T-helper 22 cell (primary cell): ENCODE measurements at places on chromosomes 4 and X.

GRCh38 chrX:15405846-15406245 lies 21.6 kb upstream of the VEGFD start:
- no peak for DNase-seq

DNA sequence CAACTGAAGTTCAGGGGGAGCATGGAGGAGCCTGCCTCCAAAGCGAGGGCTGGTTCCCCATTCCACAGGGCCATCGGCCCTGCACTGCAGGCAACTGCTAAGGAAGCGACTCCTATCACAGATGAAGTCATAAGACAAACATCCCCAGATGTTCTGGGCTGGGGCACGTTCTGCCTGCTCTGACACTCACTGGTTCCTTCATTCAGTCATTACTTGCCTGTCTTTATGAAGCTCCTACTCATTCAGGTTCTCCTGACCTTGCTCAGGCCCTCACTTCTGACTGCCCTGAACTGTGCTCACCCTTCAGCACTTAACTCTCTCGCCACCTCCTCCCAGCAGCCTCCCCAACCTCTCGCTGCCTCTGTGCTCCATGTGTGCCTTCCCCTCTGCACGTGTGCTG lies 2.5 kb upstream of the SLC2A9 start:
- no peak for DNase-seq

- no peak for DNase-seq
Observed at GRCh38 chrX:107571296-107571998, 56.9 kb upstream of the PRPS1 start.

DNA sequence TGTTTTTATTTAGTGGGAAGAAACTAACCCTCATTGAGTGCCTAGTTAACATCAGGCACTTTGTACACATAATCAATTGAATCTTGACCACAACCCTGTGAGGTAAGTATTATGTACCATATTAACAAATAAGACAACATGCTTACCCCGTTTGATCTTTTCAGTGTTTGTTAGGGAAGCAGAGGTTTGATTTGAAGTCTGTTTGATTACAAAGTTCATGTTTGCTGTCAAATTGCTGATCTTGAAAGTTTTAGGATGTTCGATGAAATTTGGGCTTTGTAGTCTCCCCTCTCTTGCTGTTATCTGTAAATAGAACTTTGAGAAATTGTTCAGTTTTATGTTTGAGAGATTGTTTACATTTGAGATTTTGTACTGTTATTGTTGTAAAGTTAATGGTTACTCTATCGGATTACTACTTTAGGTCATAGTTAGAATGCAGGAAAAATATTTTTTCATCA lies 13.4 kb upstream of the ADH4 start:
- no peak for DNase-seq

DNA sequence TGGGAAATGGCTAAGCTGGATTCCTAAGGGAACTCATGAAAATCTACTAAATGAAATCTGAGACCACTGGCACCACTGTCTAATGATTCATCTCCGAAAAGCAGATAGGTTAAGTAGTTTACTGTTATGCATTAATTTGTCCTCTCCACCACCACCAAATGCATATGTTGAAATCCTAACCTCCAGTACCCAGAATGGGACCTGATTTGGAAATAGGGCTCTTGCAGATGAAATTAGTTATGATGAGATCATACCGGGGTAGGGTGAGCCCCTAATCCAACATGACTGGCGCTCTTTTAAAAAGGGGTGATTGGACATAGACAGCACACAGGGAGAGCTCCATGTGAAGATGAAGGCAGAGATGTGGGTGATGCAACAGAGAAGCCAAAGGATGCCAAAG lies 124.9 kb upstream of the GUCY1A1 start:
- no peak for DNase-seq

GRCh38 chrX:101550362-101550750 lies at the start of gene ARMCX1:
TSS of gene ARMCX1 (plus strand) at chrX:101550547. CDS start at chrX:101552931, 2,384 bp downstream.
- DNase-seq, result no peak

DNA sequence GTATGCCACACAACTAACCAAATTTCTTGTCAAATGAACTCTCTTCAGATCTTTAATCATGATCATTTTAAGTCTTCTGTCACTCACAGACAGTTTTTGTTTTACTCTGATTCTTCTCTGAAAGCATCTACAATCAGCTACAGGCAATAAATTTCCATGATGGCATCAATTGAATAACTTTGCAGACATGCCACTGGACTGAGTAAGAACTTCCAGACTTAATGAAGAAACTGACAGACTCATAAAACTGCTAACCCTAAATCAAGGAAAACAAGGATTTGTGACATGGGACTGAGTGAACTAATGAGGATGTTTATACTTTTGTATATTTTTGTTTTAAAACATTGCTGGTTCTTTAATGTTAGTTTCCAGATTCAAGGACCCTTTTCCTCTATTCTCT lies 5.5 kb upstream of the PPP1R2C start:
- no peak for DNase-seq

- DNase-seq, result no peak
Observed at GRCh38 chrX:10474510-10474909, 145.9 kb downstream of the MID1 start.

- DNase-seq, result no peak
Observed at GRCh38 chr4:123083646-123084045, 161.2 kb upstream of the NUDT6 start.

DNA sequence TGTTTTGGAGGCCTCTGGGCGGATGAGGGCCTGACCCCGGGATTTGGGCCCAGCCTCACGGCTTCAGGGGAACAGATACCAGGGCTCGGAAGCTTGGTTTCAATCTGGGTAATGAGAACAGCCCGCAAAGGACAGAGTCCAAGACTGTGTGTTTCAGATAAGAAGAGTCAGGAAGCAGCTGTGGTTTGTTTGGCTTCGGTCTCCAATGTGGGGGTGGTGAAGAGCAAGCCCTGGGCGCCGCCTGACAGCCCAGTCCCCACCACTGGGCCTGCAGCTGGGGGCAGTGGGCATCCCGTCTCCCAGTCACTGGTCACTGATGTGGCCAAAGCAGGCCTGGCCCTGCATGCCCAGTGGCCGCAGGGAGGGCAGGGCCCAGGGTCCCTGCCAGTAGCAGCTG lies 9.1 kb downstream of the WFS1 start:
- no peak for DNase-seq

GRCh38 chr4:83473966-83474365 lies 10.9 kb downstream of the ABRAXAS1 start:
- no peak for DNase-seq

GRCh38 chr4:3267576-3268394 lies 18.8 kb downstream of the MSANTD1 start:
- no peak for DNase-seq

GRCh38 chr4:153189016-153189801 lies 15.0 kb upstream of the TRIM2 start:
- no peak for DNase-seq

DNA sequence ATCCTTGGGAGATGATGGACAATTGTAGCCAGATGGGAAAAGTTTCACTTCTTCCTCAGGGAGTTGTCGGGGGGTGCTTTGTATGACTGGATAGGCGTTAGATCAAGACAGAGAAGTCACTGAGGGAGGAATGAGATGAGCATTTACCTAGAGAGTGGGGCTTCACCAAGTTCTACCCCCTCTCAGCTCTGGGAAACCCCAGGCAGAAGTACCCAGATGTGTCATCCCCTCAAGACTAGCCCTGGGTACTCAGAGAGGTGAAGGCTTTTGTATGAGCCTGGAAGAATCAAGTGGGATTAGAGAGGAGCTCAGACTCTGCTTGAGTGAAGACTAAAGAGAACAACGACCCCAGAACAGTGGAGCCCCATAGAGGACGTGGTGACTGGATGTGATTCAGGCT lies 1.9 kb downstream of the MAGEB1 start:
- DNase-seq, result no peak

- DNase-seq, result no peak
Observed at GRCh38 chrX:67718926-67719325, 175.1 kb downstream of the AR start.

GRCh38 chr4:2255501-2256155 lies 6.3 kb downstream of the MXD4 start:
- no peak for DNase-seq

- no peak for DNase-seq
Observed at GRCh38 chr4:112381996-112382692, 85.0 kb downstream of the ALPK1 start.

GRCh38 chr4:21420166-21420565 lies 528.4 kb downstream of the KCNIP4 start:
- DNase-seq, result no peak

DNA sequence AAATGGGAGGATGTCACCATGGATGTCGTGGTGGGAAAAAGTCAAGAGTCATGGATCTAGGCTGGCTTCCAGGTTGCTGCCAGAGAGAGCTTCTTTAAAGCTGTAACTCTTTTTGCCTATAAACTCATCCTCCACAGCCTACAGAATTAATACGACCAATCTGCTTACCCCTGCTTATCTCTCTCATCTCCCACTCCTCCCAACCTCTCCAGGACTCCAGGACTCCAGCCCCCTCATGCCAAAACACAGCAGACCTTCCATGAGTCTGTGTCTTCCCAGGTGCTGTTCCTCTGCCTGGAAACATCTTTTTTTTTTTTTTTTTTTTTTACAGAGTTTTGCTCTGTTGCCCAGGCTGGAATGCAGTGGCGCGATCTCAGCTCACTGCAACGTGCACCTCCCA lies 15.3 kb upstream of the SLC10A4 start:
- DNase-seq, result no peak

- no peak for DNase-seq
Observed at GRCh38 chr4:94419956-94420355, 31.8 kb upstream of the PDLIM5 start.

GRCh38 chr4:115851918-115852766 lies 738.7 kb upstream of the NDST4 start:
- no peak for DNase-seq

- DNase-seq, result no peak
Observed at GRCh38 chr4:177302371-177303100, 7.1 kb upstream of the NEIL3 start.

DNA sequence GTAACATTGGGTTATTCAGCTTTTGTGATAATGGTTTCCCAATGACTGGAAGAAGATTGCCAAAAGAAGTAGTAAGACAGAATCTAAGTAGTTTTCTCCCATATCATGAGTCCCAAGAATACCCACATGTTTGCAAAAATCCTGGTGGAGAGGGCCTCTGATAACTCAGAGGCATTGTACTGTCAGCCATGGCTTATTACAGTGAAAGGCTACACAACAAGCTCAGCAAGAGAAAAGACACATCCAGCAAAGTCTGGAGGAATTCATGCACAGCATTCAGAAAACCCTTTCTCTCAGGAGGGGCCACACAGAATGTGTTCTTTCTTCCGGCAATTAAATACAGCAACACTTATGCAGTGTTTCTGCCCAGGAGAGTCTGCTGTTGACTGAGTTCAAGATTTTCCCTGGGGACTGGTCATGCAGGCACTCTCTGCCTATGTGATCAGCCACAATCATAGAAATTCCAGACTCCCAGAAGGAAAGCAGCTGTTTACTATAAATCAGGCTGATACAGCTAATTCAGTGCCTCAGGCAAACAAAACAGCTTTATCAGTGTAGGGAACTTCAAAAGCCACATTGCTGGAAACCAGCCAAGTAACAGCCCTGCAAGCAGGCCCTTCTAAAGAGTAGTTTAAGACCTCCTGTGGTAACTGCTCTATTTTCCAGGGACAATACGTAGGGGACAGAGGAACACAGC lies 937.1 kb downstream of the CCSER1 start:
- no peak for DNase-seq

- DNase-seq, result no peak
Observed at GRCh38 chr4:128371876-128372275, 84.3 kb upstream of the PGRMC2 start.

GRCh38 chr4:145501051-145501660 lies 19.5 kb downstream of the SMAD1 start:
- DNase-seq, result no peak

- no peak for DNase-seq
Observed at GRCh38 chrX:148507418-148507817, 7.0 kb downstream of the AFF2 start.

- no peak for DNase-seq
Observed at GRCh38 chr4:103648541-103648940, 71.2 kb downstream of the TACR3 start.

GRCh38 chr4:109969087-109969486 lies 56.4 kb downstream of the EGF start:
- no peak for DNase-seq

DNA sequence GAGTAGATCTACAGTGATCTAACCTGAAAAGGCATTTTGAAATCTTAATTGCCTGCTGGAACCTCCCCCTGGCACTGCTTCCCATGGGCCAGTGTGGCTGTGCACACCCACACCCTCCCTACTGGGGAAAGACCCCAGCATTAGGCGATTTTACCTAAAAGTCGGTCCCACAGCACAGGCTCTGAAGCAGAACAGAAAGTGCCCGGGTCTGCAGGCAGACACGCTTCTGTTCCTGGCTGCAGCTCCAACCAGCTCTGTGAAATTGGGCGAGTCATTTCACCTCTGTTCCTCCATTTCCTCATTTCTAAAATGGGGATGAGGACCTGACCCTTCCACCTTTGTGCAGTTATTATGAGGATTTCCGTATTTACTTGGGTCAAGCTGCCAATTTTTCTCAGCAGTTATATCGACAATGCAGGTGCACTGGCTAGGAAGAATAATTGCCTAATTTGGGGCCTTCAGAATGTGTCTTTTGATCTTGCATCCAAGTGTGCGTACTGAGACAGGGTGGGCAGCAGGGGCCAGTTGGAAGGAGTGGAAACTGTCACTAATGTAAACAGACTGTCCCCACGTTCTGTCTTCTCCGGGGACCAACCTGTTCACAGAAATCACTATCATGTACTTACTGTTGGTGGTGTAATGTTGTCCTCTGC lies 7.1 kb downstream of the KLF3 start:
- no peak for DNase-seq

DNA sequence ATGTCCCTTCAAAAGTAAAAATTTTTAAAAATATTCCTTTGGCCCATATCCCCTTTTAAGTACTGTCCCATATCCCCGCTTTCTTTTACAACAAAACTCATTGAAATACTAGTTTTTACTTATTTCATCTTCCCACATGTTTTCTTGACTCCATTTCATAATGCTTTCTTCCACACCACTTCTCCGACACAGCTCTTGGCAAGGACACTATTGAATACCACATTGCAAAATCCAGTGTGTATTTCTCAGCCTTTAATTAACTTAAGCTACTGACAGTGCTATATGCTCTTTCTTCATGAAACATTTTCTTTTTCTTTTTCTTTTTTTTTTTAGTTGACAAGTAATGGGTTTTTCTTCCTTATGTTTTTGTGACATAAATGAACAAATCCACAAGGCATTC lies 28.8 kb downstream of the PRDM8 start:
- no peak for DNase-seq

DNA sequence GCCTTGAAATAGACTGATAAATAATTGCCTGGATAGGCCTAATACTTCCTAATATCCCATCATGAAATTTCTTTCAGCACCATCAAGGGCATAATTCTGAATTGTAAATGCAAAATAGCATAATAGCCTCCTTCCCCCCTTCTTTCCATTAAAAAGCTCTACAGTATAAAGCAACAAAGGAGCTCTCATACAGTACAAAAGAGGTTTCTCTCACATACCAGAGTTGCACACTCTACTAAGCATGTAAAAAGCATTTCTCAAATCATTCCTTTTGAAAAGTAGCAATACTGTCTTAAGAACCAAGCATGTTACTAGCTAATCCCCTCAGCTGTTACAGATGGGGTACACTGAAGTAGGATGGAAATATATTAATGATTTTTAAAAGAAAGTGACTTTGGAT lies 509.0 kb downstream of the KLHL13 start:
- DNase-seq, result no peak
